ENCODE measurements at places on chromosomes 5 and 9.

DNA sequence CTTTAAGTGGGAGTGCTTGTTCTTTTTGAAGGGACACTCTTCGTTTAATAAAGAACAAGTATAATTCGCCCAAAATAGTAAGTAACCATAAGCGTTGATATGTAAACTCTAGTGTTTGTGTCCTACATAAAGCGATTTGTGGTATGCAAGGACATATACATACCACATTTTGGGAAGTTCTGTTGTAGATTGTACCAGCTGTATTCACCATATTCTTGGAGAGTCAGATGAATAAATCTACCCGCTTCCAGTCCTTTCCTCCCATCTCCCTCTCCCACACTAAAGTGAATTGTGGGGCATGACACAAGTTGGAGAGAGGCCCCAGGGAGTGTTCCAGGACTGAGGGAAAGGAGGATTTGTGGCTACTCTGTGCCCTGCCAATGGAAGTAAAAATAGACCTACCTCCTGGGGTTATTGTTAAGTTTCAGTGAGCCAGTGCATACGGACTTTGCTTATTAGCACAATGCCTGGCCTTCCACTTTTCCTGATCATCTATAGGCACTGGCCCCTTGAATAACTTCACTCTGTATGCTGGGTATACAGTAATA lies 40.6 kb downstream of the ARHGAP26 start:
- DNase-seq = no peak

DNA sequence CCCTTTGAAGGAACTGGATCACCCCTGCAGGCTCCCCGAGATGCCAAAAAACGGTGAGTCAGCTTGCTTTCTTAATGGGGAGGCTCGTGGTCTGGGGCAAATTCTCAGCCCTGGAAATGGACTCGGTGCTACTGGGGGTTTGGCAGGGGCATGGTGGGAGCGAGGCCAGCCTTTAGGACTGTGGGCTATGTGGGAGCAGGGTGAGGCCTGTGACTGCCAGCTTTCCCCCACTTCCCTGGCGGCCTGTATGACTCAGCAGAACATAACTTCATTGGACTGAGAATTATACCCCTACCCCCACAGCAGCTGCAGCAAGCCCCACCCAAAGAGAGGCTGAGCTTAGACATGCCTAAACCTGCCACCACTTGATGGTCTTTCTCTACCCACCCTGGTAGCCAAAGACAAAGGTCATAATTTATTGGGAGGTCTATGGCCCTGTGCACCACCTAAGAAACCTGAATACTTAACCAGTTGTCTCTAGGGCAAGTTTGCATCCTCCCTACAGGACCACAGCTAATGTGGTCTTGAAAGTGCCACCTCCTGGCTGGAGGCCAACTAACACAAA lies 325.3 kb downstream of the TLE1 start:
- DNase-seq = no peak

- DNase-seq = peak; percentile 57
These were observed at the start of gene IL13 for GRCh38 chr5:132657676-132658380. Gene IL13, plus strand, starts transcription at chr5:132658173. Its CDS starts 14 bp downstream, at chr5:132658187.

GRCh38 chr5:61301341-61302199 lies 30.5 kb upstream of the ZSWIM6 start:
- DNase-seq = no peak

GRCh38 chr9:101915482-101915881 lies 177.0 kb upstream of the GRIN3A start:
- no peak for DNase-seq

- DNase-seq = no peak
These were observed 520 bp downstream of the PRRX2 start for GRCh38 chr9:129665814-129666520.

DNA sequence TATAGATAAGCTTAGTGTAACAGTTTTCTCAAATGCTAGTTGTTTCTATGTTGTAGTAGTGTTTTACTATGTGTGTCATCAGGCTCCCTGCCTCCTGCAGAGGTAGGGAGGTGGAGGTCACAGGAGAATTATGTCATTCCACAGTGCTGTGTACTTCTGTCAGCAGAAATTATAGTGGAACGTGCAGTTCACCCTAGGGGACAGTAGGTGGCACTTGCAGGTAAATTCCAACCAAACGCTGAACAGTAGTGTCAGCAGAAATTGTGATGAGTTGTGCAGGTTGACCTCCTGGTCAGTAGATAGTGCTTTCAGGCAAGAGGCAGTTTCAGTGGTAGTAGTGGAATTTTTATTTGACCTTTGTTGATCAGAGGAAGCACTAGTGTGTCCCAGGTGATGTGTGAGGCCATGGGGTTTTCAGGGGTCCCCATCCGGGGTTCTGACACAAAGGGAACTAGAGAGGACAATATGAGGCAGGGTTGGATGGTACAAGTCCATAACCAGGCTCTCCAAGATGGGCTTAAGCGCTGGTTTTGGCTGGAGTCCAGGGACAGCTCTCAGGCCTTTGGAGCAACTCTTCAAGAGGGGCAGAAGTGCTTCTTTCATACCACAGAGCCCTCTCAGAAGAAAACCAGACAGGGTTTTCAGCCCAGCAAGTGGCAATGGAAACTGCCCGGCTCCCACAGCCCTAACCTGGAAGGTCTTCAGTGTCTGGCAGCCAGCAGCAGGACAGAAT lies 402.9 kb downstream of the CYLC2 start:
- peak; percentile 7 for DNase-seq

- DNase-seq = no peak
These were observed 62.9 kb downstream of the TMEM232 start for GRCh38 chr5:110663525-110663924.

Data from activated T-cell treated with anti-CD3 and anti-CD28 coated beads, Interleukin-2, amount 50 U/mL, for 72 hours (primary cell).